NCI-H524 (cell line): ENCODE measurements at places on chromosomes 5 and 9.

DNA sequence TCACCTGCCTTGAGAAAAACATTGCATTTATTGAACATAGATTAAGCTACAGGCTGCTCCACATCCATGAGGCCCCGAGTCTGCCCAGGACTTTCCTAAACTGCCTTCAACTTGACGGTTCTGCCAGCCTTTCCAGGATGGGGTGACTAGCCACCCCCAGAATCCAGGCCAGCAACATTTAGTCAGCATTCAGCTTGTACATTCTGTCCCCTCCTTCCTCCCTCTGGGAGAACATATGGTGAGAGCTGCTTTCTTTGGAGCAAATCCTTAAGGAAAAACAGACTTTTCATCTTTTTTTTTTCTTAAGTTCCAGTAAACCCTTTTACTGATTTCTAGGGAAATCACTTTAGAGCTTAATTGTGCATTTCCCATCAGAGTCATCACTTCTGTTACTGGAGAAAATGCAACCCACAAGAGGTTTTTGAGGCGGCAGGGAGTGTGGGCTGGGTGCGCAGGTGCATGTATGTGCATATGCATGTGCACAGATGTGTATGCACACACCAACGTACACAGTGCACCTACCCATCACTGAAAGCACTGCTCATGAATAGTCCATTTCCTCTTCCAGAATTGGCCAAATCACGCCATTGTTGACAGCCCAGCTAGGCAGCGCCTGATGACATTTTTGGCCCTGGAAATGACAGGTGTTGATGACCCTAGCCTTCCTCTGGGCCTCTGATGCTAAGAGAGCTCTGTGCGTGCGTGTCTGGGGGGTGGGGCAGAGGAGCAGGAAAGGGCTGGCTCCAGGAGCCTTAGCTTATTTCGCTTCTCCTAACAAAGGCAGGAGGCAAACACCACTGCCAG is 145.6 kb downstream of the HSD17B3 start:
- DNase-seq = no peak

DNA sequence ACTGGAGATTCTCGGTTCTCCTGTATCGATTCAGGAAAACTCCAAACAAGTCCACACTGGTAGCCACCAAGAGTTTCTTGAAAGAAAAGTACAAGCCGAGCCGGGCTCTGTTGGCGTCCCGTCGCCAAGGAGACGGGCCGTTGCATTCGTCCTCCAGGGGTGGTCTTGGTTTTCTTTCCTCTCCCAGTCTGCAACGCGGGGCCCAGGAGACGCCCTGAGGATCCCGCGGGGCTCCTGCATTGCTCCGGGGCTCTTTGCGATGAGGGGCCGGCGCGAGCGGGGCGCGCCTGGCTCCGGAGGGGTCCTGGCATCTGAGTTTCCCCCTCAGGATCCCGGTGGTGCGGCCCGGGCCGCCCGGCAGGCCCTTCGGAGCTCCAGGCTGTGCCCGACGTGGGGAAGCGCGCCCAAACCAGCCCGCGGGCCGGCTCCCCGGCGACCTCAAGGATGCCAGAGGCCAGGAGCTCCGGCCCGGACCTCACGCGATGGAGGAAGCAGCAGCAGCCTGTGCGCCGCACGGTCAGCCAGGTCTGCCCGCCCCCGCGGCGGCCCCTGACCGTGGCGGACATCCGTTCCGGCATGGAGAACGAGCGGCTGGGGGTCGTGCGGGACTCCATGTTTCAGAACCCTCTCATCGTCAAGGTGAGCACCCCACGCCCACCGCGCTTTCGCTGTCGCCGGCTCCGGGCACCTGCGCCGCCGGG is at the start of gene CFAP77:
TSS of gene CFAP77 (plus strand) at position 384 of the 701 bp plus-strand sequence. CDS start at position 445, 61 bp downstream.
- DNase-seq = peak; percentile 55

GRCh38 chr9:116599342-116599884 is 87.7 kb upstream of the TRIM32 start:
- DNase-seq = no peak

- no peak for DNase-seq
These were observed 924.8 kb upstream of the CDH9 start for GRCh38 chr5:27963050-27963783.

DNA sequence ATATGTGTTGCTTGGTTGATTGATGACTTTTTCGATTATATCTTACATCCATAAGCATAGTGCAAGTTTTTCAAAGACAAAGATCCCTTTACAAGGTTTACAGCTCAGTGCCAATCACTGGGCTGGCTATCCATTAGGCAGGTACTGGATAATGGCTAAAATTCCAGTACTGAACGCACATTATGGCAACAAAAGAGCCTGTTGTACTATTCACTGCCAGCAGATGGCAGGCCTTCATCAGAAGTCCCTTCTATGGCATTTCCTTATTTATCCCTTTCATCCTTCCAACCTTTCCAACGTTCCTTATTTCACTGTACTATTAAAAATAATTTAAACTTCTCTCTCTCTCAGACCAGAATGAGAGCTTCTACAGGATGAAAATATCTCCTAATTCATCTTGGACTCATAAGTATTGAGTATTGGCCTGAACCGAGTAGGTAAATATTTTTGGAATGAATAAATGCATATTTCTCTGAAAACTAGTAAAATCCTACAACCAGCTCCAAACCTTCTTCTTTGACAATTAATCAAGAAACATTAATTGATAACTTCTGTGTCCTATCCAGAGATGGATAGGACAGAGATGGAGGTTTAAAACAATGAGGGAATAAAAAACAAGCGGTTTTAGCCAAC is 6.7 kb upstream of the WNT8A start:
- peak; percentile 64 for DNase-seq

- no peak for DNase-seq
These were observed 348.0 kb downstream of the SEMA5A start for GRCh38 chr5:9197881-9198260.

DNA sequence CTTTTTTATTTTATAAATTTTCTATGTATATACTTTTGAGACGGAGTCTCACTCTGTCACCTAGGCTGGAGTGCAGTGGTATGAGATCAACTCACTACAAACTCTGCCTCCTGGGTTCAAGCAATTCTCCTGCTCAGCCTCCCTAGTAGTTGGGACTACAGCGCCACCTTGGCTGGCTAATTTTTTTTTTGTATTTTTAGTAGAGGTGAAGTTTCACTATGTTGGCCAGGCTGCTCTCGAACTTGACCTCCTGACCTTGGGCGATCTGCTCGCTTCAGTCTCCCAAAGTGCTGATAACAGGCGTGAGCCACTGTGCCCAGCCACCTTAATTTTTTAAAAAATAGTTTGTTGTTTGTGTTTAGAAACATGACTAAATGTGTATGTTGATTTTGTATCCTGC is 76.6 kb downstream of the FBXO4 start:
- no peak for DNase-seq

GRCh38 chr9:131745610-131746009 is 5.7 kb upstream of the RAPGEF1 start:
- no peak for DNase-seq

DNA sequence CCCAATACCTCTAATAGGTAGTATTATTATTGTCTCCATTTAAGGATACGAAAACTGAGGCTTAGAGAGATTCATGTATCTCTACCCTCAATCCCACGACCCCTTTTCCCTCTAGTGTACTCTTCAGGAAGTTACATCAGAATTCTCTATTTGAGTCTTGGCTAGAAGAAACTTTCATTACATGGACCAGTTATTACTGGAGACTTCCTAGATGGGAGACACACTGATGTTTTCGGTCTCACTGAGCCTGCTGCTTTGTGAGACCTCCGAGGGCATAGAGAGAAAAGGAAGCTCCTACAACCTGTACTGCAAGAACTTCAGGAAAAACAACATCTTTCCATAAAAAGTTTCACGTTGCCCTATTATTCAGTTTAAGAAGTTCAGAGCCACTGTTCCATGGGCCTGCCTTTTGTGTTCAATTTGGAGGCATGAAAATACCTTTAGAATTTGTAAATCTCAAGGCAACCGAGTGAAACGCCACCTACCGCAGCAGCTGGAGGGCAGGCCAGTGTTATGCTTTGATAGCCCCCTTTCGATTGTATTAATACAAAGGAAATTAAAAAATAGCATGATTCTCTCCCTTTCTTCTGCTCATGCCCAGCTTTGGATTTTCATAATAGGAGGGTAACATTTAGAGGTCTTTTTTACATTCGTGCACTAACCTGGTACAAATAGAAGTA is 223.3 kb downstream of the EBF1 start:
- DNase-seq = no peak

DNA sequence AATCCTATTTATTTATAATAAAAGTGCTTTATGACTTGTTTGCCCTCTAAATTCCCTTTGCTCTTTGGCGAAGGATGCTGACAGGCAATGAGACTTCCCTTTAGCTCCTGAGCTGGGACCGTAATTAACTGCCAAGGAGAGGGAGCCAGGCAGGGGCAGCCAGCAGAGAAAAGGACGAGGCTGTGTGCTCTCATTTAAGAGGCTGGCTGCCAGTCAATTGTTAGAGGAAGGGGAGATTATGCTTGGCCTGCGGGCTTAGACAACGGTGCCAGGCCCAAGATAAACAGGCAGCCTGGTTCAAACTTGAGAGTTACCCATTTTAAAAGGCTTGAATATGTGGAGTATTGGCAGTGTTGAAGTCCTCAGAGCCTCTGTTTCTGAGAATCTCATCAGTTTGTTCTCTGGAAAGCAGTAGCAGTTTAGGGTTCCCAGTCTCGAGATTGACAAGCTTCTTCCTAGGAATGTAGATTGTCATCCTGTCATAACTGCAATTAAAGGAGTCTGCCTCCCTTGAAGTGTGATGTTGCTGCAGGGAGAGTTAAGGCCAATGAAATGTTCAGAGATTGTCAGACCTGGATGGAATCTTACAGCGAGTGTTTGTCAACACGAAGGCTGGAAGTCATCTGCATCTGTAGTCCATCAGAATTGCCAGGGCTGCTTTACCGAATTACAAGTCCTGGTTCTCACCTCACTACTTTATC is 113.2 kb downstream of the JAKMIP2 start:
- DNase-seq = no peak

GRCh38 chr5:144310621-144311020 is 139.9 kb downstream of the KCTD16 start:
- DNase-seq = no peak

GRCh38 chr9:132637351-132637750 is 32.4 kb downstream of the DDX31 start:
- peak; percentile 77 for DNase-seq

DNA sequence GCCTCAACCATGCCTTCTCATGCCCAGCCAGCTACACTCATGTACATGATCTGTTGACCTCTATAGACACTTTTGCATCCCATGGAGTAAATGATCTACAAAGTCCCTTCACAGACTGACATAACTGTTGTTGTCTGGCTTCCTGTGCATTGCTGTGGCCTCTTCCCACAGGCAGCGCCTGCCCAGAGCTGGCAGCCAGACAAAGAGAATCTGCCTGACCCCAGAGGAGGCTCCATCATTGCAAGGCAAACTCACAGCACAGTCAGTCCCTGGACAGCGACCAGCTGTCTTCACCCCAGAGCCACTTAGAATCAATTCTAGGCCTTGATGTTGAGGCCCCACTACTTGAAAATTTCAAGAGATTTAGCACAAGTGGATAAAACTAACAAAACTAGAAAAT is 65.5 kb downstream of the INSYN2B start:
- DNase-seq = no peak

GRCh38 chr5:33769196-33769595 is 122.6 kb downstream of the ADAMTS12 start:
- no peak for DNase-seq

- no peak for DNase-seq
These were observed 113.0 kb downstream of the KLHL3 start for GRCh38 chr5:137622850-137623249.

GRCh38 chr9:136648751-136649150 is 14.0 kb upstream of the EGFL7 start:
- DNase-seq = peak; percentile 69

DNA sequence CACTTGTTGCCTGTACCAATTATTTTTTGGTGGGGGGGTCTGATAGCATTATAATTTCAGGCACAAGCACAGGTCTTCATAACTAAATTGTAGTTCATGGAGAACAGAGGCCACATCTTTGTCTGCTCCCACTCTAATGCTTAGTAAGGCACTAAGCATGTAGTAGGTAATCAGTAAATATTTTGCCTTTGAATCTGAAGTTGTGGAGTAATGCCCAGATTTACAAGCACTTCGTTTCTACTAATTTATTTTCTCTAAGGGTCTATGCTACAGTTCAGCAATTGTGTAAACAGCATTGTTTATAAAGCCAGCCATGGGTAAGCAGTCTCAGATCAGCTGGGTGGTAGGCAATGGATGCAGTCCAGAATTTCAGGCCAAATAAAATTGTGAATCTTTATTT is 78.6 kb downstream of the GRIA1 start:
- DNase-seq = no peak

GRCh38 chr5:115671939-115672338 is 46.1 kb upstream of the TMED7 start:
- no peak for DNase-seq

DNA sequence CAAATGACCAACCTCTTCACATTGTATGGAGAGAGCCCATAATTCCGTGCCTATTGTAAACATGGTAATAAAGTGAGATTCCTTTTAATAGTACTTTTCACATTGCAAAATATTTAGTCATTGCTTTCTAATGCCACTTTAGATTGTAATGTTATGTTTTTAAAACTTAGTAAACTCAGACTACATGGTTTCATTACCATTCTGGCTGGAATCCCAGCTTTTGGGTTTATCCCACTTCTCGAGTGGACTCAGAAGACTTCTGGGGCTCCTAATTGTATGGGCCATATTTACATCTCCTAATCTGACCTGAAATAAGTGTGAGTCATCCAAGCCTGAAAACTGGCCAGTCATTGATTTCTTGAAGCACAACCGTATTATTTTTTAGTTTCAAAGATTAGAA is 217.6 kb downstream of the CAAP1 start:
- DNase-seq = no peak

GRCh38 chr9:130935648-130936271 is 3.3 kb downstream of the FIBCD1 start:
- no peak for DNase-seq

DNA sequence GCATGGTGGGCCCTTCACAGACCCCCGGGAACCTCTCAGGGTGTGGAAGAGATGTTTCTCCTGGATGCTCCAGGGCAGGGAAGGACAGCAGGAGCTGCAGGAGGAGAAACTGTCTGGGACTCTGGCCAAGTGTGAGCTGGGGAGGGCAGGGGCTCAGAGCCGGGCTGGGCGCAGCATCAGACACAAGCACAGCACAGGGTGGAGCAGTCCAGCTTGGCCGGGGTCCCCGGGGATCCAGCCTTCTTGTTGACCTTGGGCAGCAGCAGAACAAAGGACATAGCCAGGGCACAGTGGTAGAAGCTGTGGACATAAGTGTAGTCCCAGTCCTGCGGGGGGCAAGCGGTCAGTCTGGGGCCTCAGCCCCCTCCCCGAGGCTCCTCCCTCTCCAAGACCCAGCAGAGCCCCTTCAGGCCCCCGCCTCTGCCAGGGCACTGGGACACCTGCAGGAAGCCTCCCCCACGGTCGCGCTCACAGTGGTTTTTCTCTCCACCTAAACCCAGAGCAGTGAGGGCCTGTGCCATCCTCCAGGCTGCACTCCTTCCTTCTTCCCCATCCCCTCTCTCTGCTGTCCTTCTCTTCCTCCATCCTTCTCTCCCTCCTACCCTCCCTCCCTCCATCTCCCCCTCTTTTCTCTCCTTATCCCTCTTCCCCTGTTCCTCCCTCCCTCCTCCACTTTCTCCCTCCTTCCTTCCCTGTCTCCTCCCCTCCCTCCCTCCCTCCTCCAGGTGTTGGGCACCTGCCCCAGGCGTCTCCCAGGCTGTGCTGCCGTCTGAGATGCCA is 10.1 kb downstream of the MYMK start:
- no peak for DNase-seq

- DNase-seq = no peak
These were observed 752.8 kb downstream of the IRX1 start for GRCh38 chr5:4348423-4348822.
